ENCODE measurements at places on chromosomes 7 and 10.

DNA sequence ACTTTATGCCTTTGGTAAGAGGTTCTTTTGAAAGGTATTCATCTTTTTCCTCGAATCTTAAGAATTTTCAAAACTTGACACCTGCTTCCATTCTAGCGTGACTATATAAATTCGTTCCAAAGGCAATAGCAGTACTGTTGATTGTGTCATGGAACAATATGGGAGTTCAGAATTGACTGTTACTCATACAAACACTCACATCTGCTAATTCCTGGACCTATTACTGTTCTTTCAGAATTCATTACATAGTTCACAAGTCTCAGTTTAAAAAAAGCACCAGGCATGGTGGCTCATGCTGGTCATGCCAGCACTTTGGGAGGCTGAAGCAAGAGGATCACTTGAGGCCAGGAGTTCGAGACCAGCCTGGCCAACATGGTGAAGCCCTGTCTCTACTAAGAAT, 80.9 kb downstream of the CACNB2 start:
- no peak for DNase-seq

GRCh38 chr10:127880557-127880956, 12.2 kb downstream of the CLRN3 start:
- no peak for DNase-seq

DNA sequence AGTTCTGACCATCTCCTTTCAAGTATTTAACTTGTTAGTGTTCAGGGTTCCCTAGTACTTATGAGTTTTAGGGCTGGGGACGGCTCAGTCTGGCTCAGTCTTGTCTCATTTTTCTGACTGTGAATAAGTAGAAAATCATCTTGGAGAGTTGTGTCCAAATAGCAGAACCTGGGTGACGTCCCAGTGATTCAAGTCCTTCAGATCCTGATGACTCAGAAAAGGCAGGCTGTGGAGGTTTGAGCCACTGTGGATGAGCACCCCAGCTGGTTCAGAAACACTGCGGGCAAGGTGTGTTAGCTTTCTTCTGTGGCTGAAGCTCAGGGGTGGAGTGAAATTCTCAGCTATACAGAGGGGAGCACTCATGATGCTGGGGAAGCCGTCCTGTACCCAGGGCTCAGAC, 154.4 kb upstream of the NPY start:
- DNase-seq: no peak

DNA sequence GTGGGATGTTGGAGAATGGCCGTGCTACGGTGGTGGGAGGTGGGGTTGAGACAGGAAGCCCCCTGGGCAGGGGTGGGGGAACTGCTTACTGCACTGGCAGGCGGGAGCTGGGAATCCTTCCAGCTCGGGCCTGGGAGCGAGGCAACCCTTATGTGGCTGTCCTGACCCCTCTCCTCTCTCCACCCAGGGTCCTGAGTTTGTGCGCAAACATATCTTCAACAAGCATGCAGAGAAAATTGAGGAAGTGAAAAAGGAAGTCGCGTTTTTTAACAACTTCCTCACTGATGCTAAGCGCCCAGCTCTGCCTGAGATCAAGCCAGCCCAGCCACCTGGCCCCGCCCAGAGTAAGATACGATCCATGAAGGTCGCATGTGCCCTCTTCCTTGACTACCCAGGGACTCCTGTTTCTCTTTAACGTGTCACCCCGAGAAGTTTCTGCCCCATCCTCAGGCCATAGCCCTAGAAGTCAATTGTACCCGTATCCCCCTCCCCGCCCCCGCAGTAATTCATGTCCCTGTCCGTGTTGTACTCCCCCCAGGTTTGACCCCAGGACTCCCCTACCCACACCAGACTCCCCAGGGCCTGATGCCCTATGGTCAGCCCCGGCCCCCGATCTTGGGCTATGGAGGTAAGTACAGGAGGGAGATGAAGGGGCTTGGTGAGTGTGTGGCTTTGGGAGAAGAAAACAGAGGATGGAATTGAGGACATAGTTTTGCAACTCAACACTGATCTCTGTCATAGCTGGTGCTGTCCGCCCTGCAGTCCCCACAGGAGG, 1.8 kb downstream of the UFSP1 start:
- DNase-seq: no peak

GRCh38 chr7:47520406-47520805, 61.5 kb downstream of the TNS3 start:
- DNase-seq: no peak

- no peak for DNase-seq
Measured at GRCh38 chr10:120069700-120070099, 177.2 kb downstream of the SEC23IP start.

Data from esophagus squamous epithelium (tissue), 5 donors.